Eye (tissue), 1 donor: ENCODE measurements at places on chromosomes 2 and 18.

DNA sequence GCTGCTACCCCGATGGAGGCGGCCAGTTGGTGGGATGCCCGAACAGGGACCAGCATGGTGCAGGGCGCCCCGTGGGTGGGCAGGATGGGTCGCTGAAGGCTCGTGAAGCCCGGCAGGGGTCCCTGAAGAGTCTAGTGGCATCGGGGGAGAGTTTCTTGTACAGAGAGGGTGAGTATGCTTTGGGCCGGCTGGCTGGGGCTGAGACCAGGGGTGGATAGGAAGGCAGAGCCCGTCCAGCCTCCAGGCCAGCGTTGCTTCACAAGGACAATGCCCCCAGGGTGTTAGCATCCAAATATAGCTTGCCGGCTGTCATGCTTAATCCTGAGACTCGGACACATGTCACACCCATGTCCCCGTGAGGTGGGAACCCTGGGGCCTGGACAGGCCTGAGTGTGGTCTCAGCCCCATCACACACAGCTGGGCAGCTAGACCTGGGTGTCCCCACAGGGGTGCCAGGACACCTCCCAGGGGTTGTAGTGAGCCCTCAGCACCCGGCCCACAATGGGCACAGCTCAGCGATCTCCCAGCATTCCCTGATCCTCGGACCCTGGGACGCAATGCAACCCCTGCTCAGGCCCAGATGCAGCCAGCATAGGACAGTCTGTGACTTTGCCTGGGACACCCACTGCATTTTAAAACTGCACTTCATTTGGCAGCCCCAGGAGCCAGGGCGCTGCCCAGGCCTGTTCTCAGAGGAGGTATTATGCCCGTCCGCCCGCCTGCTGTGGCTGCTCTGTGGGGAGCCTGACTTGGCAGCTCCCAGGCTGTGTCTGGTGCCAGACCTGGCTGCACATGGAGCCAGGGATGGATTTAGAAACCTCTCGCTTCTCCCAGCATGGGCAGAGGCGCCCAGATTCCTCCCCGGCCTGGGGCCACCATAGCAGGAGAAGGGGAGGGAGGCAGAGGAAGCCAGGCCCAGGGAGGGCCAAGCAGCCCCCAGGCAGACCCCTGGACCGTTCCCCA is 36.4 kb downstream of the RAMP1 start:
- no peak for DNase-seq

DNA sequence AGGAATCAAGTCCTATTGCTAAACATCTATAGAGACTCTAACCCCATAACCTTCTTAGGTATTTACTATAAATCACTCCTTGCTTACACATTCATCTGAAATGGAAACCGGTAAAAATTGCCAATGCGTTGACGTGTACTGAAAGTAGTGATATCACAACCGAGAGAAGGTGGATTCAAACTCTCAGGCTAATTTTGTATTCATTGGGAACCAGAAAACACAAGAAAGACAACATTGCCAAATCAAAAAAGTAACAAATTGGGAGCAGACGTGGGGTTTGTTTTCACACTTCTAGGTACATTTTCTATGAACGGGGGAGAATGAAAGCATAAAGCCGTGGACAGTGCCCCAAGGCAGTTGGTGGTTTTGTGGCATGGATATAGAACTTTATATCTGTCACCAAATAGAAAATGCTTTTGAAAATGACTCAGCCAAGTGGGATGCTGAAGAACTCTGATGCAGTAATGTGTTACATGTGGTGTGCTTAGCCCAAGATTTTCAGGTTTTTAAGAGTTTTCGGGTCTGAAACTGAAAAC is 155.1 kb upstream of the RASGRP3 start:
- DNase-seq = peak; percentile 34

- no peak for DNase-seq
Measured at GRCh38 chr2:121906170-121906569, 150.7 kb downstream of the TSN start.

DNA sequence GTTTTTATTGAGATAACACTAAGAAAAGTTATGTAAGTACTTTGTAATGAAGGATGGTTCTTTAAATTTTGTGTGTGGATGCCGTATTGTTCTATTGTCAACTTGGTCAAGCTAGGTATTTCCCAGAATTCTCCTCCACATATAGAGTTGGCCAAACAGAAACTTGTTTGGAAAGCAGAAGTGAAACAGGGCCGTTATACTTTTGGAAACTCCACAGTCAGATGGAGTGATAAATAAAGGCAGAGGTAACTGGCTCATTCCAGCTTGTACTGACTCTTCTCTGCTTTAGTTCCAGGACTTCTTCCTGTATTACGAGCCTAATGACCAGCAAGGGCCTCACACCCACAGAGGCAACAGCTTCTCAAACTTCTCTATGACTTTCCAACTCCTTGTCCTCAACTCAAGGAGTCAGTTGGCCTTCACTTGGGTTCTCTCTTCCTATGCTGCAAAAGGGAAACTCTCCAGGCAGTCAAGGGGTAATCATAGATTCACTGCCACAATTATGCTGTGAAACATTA is 16.4 kb upstream of the STARD7 start:
- no peak for DNase-seq

DNA sequence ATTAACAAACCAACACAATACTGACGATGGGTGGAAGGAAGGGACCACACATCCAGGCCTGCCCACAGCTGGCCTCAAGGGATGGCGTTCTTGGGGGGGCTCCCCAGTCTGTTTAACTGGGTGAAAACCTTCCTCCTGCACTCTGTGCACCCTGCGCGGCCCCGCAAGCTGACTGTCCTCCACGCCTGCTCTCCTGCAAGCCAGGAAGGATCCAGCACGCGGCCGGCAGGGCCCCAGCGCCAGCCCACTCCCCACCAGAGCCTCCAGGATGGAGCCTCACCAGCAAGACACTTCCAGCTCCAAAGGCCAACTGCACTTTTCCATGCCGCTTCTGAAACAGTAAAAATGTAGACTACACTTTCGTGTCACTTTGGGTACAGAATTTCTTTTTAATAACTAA is 135.1 kb downstream of the ZNF516 start:
- no peak for DNase-seq

DNA sequence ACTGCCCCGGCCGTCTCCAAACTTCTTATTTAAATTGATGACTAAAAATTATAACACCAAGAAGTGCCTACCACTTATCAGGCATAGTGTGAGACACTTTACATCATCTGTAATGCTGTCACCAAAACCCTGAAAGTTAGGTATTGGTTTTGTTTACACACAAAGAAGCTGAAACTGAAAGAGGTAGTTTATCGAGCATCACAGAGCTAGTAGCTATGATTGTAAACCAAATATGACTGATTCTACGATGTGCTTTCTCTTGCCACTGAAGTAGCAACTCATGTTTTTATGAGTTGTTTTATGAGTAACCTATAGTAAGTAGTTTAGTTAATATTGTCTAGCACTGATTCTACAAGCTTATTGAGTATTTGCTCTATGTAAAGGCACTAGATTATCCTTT is 31.5 kb downstream of the DYNC1I2 start:
- no peak for DNase-seq

DNA sequence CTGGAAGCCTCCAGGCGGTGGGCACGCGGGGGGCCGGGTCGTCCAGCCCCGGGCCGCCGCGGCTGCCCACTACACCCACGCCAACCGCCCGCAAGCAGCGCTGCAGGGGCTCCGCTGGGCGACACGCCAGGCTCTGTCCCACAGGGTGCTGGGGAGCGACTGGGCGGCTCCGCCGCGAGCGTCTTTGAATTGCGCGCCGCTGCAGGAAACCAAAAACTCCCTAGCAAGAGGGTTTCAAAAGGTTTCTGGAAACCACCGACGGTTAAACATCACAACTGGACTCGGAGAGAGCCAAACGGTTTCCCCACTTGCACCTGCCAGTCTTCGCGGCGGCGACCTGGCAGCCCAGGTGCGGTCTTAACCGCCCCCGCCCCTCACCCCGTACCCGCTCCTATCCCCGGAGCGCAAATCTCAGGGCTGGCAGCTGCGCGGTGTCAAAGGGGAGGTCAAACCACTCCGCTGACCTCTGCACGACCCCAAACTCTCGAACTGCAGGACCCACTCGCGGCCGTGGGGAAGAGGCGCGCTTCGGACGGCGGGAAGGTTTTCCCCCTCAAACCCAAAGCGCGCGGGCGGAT is 1.0 kb downstream of the CXCR4 start:
- DNase-seq = peak; percentile 63

DNA sequence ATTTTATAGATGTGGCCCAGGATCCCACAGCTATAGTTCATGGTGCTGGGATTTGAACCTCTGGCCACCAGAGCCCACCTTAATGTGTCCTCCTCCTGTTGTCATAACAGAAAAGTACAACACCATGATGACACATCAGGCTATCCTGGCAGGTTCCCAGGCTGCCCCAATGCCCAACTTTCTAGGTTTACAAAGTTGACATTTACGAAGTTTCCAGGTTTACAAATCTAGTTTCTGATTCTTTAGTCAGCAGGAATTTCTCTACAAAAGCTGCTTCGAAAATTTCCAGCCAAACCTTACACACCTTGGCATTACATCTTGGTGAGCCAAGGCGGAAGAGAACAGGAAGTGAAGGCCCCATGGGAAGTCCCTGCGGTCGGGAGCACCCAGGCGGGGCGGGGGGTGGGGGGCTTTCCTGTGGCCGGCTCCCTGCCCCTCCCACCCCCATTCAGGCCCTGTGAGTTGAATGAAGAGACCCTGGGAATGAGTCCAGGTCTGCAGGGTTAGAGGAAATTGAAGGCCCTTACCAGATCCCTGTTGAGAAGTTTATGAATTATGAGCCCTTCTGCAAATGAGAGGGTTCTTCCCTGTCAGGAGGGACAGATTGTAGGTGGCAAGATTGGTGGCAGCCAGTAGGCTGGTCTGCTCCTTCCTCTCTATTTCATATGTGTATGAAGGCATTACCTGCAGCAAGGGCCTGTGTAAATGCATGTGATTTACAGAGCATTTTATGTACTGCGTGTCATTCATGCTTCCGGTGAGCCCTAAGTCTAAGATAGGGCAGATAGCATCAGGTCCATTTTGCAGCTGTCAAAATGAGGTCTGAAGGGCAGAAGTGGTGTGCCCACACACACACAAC is 11.1 kb upstream of the IL1RN start:
- no peak for DNase-seq

- peak; percentile 58 for DNase-seq
Measured at GRCh38 chr18:79519751-79520477, 124.2 kb downstream of the NFATC1 start.

DNA sequence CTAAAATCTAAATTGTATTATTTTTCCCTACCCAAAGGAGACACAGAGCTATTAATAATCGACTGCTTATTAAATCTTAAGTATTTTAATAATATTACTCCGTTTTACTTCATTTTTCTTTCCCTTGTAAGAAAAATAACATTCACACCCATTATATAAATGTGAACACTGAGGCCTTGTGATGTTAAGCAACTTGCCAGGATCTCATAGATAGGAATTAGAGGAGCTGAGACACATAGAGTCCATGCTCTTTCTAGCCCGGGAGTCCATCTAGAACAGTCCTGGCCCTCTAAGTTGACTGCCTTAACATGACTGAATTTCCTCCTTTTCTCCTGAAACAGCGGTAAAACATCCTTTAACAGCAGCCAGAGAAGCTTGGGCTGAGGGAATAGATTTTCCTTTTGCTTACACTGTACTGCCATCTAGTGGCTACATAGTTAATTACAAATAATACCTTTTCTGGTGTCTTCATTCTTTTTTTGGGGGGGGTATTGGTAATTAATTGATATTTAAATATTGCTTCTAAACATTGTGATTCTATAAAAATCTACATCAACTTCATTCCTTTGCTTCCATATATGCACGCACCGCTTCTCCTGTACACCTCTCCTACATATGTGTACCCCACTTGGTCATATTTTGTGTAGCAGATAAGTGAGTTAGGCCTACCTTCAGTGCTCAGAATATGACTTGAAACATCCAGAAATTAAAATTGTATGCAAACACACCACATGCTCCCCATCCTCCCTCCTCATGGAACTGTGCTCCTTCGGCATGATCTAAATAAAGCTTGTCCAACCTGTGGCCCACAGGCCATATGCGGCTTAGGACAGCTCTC is 125.8 kb upstream of the HNMT start:
- DNase-seq = peak; percentile 86

GRCh38 chr2:19649785-19650380 is 251.9 kb downstream of the TTC32 start:
- peak; percentile 35 for DNase-seq

DNA sequence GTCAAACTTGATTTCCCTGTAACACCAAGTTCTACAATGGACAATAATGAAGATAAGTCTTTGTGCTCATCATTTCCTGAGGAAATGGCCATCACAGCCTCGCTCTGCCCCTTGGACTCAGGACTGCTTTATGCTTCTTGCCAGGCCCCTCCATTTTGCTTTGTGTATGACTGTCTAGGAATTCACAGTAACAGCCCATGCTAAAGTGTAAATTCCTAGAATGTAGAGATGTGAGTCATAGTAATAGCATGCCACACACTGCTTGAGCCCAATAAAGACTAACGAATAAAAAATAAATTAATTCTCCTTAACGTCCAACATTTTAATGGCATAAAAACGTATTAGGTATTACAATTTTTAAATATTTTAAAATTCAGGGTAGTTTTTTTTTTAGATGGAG is 226.5 kb downstream of the PID1 start:
- no peak for DNase-seq

- no peak for DNase-seq
Measured at GRCh38 chr2:688504-689076, 11.4 kb upstream of the TMEM18 start.

GRCh38 chr2:169512525-169512924 is 3.0 kb downstream of the KLHL41 start:
- DNase-seq = no peak

- DNase-seq = no peak
Measured at GRCh38 chr2:74488643-74489481, 6.0 kb downstream of the TTC31 start.

GRCh38 chr2:119295688-119296375 is 70.8 kb downstream of the C2orf76 start:
- no peak for DNase-seq

GRCh38 chr2:177543007-177543760 is 150.6 kb downstream of the AGPS start:
- DNase-seq = peak; percentile 24

DNA sequence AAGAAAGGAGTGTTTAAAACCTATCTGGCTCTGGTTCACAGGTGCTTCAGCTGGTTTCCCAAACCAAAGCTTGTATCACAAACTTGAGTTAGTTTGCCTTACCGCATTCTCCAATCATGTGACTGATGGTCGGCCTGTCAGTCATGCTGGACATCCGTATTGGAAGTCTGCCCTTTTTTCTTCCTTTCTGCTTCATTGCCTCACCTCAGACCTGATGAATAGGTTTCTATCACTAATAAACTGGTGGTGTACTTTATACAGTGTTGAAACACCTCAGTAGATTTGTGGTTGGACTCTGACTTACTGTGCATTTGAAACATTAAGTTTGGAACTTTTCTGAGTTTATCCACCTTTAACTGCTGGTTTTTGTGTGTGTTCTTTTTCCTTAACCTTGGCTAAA is 84.1 kb downstream of the R3HDM1 start:
- DNase-seq = no peak

DNA sequence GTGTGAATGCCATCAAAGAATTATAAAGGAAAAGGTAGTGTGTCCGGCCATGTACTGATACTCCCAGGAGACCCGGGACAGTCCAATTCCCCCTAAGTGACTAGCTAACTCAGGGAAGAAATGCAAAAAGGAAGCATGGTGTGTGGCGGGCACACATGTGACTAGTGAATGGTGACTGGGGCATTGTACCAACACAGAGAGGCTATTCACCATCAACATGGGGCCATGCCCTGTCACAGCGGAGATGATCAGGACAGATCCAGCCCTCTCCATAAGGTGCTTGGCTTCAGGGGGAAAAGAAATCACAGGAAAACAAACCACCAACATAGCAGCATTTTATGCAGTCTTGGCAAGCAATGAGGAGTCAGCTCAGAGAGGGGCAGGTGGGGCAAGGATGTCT is 34.3 kb downstream of the FAM168B start:
- DNase-seq = no peak

GRCh38 chr2:20668871-20669475 is 2.0 kb downstream of the GDF7 start:
- no peak for DNase-seq
